ENCODE measurements at places on chromosomes 1 and 21.

DNA sequence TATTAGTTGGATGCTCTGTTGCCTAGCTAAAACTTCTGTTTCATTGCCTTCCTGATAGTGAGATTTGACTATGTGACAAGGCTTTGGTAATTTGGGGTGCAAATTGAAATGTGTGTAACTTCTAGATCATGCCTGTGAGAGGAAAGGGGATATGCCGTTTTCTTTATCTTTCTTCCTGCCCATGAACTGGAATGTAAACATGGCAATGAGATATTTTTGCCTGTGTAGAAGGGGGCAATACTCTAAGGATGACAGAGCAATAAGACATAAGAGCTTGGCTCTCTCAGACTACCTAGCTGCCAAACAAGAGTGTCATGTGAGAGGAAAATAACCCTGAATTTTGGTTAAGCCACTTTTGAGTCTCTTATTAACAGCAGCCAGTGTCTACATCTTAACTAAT, 49.7 kb downstream of the RAP1A start:
- DNase-seq = no peak

- no peak for DNase-seq
These were observed 44.4 kb downstream of the CACHD1 start for GRCh38 chr1:64514197-64514765.

DNA sequence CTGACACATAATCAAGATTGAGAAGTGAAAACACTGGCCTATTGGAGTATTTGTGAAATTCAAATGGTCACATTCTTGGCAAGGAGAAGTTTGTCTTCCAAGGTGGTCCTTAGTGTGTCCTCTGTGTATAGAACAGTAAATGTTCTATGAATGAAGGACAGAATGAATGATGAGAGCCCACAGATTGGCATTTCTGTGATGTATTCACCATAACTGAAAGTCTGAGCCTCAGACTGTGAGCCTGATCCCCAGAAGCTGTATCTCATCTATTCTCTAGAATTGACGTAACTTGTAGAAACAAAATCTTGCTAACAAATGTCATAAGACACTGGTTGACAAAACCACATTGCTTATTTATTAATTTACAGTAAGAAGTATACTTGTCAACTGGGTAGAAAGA, 111.5 kb upstream of the ETV3 start:
- DNase-seq = no peak

DNA sequence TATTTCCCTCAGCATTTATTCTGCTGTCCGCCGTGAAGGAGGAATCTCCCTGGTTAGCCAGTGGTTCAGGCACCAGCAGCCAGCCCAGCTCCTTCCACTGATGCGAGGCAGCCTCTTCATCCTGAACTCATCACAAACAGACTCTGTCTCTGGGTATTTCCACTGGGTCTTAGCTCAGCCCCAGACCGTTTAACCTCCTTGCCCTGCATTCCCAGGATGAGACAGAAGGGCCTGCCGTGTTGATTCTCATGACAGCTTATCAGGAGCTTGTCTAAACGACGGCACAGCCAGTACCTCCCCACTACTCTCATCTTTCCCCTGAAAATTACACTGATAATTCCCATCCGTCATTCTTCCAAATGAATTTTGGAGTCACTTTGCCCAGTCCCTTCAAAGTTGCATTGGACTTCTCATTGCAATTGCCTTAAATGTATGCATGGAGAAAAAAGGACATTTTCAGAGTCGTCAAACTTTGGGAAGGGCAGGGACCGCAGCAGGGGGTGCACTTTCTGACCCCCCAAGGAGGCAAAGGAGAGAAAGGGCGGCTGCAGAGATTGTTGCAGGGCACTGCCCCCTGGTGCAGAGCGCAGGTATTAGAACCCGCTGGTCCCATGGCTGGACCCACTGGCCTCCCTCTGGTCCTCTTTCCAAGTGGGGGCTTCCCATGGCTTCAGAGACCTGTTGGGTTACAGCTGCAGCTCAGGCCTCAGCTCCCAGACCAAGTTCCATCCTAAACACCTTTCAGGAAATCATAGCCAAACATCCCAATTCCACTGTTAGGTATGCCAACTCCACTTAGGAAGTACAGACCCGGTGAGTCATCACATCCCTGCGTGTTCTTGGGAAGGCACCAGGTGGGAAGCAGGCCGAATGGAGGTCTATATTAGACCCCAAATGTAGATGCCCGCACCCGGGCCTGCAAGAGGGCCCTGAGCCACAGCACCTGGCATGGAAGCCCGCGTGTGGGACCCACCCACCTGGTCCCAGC, 3.7 kb upstream of the MEGF6 start:
- no peak for DNase-seq

DNA sequence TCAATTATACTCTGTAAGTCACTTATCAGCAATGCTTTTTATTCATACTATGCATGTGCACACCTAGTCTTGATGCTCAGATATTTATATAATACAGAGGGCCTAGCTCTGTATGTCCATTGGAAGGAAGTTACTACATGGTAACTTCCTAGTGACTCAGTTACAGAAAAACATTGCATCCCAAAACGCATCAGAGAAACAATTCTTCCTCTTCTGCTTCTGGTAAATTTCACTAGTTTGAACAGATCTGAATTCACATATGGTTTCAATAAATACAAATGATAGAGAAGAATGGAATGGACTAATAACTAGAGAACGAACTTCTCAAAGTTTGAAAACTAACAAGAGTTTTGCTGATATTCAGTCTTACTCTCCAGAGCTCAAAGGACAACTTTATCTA, 811.3 kb upstream of the ADGRL2 start:
- no peak for DNase-seq

DNA sequence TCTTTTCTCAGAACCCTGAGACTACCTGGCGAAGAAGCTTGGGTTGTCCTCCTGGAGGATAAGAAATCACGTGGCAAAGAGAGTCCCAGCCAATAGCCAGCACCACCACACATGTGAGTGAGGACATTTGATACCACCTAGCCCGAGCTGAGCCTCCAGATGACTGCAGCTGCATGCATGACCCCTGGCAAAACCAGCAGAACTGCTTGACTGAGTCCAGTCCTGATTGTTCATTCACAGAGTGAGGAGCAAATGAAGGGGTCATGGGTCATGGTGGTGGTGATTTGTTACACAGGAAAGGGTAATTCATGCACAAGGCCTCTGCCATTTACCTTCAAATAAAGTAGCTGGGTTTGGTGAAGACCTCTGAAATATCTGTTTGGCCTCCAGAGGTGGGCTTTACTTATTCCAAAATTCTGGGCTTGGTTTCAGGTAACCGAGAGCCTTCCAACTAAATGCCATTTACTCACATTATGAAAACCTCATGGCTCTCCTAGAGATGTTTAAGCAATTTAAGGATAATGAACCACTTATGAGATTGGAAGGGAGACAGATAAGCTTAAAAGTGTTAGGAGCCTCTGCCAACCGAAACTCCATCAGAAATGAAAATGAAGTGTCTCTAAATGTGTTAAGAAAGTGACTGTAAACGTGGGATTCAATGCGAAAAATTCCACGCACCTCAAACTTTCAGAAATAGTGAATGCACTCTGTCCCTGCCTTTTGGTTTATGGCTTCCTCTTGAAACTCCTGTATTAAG, 163.3 kb downstream of the SLC35F3 start:
- DNase-seq = no peak

DNA sequence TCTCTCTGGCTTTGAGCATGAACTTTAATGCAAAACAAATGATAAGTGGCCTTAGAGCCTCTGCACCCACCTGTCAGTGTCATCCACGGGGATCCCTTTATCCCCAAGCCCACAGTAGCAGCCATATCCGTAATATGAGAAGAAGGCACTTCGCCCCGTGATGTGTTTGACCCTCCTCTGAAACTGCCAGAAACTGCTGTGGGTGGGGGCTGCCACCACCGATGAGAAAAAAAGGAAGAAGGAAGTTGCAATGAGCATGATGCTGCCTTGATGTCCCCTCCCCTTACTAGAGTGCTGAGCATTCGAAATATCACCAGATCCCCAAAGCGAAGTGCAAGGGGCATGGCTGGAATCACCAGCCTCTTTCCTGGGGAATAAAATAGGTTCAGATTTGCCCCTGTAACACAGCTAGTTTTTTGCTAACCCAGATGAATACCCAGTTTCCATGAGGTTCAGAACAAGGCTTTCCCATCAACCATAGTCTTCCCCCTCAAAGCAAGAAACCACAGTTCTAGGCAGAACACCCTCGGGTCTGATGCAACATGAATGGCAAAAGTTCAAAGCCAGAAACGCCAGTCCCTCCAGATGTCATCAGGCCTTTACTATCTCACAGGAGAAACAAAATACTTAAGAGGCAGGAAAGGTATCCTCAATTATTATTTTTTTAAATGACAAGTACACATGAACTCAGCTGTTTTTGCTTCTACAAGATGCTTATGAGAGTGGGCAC, 10.8 kb upstream of the UBXN10 start:
- no peak for DNase-seq

DNA sequence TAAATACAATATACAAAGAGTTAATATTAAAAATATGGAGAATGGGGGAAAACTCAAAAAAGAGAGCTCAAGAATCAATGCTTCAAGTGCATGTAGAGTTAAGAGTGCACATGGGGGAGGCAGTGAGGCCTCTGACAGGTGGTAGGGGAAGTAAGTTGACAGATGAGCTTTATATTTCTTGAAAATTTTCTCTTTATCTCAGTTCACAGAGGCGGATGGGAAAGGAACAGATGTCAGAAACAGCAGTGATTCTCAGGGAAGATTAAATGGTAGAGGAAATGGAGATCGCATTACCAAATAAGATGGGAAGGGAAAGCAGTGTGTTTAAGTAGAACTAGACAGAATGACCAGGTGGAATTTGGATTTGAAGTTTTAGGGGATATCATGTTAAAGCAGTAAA, 200.1 kb upstream of the C1orf105 start:
- no peak for DNase-seq

All from mucosa of gallbladder (tissue), 1 donor.